Stimulated activated CD8-positive, alpha-beta memory T cell treated with anti-CD3 and anti-CD28 coated beads, Interleukin-4, amount 100 ng/mL, for 48 hours (primary cell): ENCODE measurements at places on chromosomes 16 and 17.

GRCh38 chr16:73036074-73036826 is 11.7 kb downstream of the ZFHX3 start:
- DNase-seq: no peak

GRCh38 chr17:57694051-57694450 is 51.0 kb downstream of the CCDC182 start:
- DNase-seq: no peak

- DNase-seq: no peak
Measured at GRCh38 chr16:89460556-89460955, 29.8 kb downstream of the ANKRD11 start.

GRCh38 chr17:149897-150584 is 12.7 kb downstream of the SCGB1C2 start:
- DNase-seq: no peak

DNA sequence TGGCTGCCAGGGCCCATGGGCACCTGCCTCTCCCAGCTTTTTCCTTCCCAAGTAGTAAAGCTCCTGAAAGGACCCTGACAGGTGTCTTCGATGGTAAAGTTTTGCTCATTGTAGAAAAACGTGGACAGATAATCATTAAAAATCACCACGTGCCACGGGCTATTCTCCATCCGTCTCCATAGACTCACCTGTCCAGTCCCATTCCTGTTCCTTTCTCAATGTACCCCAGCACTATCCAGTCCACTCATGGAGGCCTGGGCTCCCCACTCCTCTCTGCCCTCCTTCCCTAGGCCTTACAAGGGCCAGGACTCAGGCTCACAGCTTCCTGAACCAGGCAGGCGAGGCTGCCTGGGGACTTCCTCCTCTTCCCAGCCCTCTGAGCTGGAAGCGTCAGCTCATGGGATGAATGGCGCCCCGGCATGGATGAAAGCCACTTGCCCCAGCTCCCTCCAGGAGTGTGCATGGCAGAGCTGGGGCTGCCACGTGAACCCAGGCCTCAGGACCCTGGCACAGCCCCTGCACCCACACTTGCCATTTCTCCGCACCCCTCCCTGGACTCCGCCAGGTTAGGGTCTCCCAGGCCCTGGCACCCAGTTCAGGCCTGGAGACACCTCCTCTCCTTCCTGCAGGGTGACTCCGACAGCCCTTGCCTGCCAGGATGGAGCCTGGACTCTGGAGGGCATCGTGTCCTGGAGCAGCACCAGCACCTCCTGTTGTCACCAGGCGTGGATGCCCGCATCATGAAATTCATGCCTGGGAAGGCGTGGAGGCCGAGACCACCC is 8.8 kb downstream of the CTRB1 start:
- DNase-seq: no peak

DNA sequence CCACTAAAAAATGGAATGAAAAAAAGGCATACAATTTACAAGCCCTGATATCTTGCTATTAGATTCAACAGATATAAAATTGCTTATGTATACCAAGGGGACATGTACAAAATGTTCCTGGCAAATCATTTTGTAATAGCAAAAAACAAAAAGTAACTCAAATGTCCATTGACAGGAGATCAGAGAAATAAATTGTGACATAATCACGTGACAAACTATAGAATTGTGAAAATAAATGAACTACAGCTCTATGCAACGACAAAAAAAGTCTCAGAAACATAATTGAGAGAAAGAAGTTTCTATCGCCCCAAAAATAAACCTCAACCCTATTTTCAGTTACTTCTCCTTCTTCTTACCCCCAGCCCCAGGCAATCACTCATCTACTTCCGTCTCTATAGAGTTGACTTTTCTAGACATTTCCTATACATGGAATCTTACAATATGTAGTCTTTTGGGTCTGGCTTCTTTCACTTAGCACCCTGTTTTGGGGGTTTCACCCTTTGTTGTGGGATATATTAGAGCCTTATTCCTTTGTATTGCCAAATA is 12.1 kb upstream of the ACE start:
- DNase-seq: no peak

- DNase-seq: no peak
Measured at GRCh38 chr17:73782641-73783381, 138.6 kb upstream of the SDK2 start.

DNA sequence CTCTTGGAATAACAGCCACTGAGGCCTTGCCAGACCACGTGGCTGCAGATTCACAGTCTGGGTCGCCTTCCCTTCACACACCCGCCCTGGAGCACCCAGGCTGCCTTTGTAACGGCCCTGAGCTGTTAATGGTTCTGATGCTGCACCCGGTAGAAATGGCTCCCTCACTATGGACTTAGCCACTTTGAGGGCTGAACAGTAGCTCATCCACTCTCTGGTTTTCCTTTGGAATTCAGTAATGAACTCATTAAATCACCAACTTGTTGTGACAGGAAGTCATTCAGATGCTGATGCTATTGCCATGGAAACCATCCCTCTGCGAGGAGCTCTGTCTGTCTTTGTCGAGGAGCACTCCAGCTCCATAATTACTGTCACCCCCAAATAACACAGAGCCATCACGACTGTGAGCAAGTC is 59.2 kb downstream of the CDK5R1 start:
- DNase-seq: no peak

DNA sequence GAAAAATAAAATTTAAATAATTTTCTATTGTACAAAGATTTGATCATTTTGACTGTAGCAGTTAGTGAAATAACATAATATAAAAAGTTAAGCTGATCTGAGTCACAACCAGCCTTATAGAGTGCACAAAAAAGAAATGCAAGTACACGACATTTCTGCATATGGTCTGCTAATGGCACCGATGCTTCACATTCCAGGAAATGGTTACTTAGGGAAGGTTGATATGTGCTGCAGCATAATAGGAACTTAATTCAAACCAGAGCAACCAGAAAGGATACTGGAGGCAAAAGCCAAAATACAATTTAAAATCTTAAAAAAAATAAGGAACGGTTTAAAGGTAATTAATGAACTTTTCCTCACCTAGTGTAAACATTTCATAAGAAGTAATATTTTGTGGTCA is 10.0 kb upstream of the CFDP1 start:
- no peak for DNase-seq

- no peak for DNase-seq
Measured at GRCh38 chr17:57259817-57260216, 3.5 kb downstream of the MSI2 start.

- DNase-seq: no peak
Measured at GRCh38 chr16:67860589-67861398, 12.1 kb upstream of the EDC4 start.

DNA sequence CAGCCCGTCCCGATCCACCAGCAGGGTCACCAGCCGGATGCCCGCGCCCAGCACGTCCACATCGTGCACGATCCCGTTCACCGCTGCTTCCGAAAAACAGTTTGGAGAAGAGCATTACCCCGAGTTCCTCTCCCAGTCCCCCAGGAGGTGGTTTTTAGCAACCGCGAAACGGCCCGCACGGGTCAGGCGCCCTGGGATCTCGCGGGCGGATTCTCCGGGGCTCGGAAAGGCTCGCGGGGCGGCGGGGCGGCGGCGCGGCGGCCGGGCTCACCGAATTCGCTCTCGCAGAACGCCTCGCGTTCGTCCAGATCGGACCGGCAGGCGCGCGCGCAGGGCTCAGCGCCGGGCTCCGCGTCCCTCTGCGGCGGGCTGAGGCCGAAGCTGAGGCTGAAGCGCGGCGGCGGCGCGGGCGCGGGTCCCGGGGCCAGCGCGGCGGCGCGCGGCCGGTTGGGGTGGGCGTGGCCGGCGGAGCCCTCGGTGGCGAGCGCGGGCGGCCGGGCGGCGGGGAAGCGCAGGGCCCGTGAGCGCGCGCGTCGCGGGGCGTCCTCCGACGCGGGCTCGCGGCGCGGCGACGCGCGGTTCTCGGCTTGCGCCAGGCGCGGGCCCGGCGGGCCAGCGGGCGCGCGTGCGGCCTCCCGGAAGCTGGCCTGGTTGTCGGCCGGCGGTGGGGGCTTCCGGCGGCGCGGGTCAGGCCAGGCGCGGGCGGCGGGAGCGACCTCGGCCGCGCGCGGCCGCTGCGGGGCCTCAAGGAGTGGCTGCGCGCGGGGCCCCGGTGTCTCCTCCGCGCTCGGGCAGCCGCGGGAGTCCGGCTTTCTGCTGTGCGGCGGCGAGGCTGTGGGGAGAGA is 2.9 kb downstream of the C17orf58 start:
- DNase-seq: peak; percentile 78

DNA sequence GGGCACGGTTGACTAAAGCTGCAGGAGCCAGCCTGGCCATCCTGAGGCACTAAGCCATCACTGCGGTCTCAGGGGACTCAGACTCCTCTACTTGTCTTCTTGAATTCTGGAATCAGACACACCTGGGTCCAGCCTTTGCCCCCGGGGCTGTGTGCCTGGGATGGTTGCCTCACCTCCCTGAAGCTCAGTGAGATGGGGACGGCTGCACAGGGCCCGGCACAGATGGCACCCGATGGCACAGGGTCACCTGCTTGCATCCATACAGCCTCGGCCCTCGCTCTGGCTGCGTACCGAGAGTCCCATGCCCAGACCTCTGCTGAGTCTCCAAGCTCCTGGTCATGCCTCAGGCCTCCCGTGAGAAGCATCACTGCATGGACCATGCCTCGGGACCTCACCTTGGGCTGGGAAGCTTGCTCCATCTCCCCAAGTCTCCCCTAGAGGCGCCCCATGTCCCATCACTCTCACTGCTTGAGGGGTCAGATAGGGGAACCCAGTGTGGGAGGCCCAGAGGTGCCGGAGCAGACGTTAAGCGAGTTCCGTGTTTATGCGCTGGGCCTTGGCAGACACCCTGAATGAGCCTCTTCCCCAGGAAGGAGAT is 316.3 kb downstream of the SEC14L1 start:
- DNase-seq: peak; percentile 63

DNA sequence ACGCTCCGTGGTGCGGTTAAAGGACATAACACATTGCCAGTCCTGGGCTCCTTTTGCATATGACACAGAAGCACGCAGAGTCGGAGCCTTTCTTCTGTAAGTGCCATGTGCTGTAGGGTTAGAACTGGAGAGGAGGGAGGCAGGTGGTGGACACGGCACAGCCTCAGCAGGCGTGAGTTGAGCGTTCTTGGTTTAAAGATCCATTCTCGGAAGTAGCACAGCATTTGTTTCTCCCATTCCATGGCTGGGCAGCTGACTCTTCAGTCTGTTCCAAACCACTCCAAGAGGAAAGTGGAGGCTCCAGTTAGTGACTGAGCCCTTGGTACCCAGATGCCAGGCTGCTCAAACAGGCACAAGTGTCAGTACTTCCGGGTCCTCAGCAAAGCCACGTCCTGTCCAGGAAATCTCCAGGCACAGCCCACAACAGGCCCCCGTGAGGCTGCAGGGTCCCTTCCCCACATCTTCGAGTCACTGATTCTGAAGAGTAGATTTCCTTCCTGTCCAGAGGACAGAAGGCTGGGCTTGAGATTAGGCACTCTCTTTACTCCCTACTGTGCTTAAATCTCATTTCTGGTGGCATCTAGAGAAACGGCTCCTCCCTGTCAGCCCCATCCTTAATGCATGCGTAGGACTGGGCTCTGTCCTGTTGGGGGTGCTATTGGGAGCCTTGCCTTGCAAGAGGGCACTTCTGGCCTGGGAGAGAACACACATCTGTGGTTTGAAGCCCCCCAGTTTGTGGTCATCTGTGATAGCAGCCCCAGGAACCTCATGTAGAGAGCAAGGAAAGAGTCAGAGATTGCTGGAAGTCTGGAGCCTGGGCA is 39.6 kb upstream of the NAT9 start:
- no peak for DNase-seq

DNA sequence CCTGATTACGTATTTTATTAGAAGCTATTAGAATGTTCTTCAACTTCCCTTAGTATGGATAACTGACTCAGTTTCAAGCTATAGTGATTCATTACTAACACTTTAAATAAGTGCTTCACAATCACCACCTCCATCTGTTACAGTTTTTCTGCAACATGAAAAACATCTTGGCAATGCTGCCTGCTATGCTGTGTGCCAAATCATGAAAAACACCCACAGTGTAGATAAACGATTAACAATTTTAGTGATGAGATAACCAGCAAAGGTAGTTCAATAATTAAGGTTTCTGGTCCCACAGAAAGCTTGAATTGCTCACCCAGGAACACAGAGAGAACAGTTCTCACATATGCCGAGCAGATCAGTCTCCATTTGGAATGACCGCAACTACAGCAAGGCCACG is 51.4 kb upstream of the SLC25A19 start:
- no peak for DNase-seq
